ENCODE measurements at places on chromosomes 4 and X.

GRCh38 chr4:140277576-140277975 is 95.9 kb upstream of the SCOC start:
- no peak for DNase-seq

DNA sequence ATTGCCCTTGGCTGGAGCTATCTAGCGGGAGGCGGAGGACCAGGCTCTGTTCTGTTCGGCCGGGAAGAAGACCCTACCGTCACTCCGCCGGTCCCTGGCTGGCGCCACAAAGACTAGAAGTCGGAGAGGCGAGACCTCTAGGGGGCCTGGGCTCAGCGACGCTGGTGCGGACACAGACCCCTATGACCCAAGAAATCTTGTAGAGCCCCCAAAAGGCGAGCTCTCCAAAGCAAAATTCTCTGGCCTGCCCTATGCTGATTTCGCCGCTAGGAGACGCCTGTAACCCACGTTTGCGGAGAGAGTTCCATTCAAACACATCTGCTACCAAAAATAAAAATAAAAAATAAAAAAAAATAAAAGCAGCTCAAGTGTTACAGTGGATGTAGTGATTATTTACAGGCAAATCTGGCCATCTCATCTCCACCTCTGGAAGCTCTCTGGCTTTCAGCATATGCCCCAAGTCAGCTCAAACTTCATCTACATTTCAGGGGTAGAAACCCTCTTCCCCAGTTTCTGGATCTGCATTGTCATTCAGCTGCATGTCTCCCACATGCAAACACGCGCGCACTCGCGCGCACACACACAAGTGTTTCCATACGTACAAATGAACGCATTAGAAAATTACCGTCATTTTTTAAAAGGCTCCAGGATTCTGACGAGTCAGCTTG is 2.4 kb upstream of the PCDH10 start:
- DNase-seq: no peak

DNA sequence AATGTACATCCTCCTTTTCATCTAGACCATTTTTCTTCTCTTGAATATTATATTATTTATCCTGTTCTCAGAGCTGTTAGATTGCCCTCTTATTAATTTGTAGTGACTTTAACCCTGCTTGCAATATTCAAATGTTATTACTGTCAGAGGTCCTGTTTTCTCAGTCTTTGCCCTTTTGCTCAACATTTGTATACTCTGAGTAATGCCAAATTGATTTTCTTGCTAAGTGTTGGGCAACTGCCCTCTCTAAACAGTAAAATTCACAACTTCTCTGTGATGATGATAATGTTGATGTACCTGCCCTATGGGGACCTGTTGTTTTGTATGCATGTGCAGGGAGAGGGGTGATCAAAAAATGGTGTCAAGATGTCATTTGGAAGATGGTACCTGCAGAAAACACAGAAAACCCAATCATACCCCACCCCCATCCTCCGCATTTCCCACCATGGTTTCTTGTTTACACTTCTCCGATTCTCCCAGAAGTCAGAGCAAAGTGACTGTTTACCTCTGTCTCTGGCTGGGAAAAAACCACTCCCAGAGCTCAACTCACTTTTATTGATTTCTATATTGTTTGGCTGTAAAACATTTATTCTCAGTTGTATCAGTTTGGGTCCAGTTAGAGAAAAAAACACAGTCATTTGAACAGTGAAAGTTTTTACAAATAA is 694.0 kb downstream of the IL1RAPL1 start:
- no peak for DNase-seq

DNA sequence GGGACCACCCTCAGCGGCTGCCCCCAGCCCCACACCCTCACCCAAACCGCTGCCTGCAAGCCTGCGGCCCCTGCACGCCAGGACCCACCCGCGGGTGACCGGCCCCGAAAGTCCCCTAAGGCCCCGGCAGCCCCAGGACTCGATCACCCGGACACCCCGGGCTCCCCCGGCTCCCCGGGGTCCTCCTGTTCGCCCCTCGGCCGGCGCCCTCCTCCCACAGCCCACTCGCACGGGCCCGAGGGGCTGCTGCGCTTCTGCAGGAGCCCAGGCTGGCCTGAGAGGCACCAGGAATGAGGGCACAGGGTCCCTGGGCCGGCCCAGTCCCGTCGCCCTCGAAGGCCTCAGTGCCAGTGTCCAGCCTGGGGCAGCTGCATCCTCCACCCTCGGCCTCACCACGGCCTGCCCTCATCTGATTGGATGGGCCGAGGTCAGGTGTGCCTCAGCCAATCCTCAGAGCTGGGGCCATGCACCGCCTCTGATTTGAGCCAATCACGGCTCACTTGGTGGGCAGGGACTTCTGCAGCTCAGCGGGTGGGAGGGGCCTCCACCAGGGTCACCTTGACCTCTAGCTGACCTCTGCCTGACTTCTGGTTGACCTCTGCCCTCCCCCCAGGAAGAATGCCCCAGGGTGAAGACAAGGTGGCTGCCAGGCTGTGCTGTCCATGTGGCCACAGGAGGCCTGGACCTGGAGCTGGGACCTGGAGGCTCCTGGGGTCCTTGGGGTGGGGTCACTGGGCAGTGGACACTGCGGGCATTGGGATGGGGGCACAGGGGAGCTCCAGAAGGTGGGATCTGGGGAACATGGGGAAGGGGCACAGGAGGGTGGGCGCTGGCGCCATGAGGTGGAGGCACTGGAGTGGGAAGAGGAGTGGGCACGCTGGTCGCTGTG is 97.6 kb upstream of the NKX1-1 start:
- DNase-seq: no peak

- DNase-seq: no peak
Observed at GRCh38 chr4:138174981-138175794, 67.0 kb downstream of the SLC7A11 start.

GRCh38 chr4:145679520-145679919 is 426 bp upstream of the C4orf51 start:
- no peak for DNase-seq

DNA sequence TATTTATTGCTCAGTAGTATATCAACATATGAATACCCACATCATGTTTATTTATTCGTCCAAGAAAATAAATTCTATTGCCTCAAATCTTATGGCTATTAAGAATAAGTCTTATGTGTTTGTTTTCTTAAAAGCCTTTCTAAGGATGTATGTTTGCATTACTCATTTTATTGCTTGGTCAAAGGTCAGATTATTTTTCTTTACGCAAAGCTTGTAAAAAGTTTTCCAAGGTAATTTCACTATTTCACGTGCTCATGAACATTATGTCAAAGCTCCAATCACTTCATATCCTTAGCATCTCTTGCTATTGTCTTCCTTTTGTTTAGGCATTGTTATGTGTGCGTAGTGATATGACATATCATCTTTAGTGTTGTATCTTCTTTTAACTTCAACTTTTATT is 258.5 kb upstream of the FSTL5 start:
- DNase-seq: no peak

DNA sequence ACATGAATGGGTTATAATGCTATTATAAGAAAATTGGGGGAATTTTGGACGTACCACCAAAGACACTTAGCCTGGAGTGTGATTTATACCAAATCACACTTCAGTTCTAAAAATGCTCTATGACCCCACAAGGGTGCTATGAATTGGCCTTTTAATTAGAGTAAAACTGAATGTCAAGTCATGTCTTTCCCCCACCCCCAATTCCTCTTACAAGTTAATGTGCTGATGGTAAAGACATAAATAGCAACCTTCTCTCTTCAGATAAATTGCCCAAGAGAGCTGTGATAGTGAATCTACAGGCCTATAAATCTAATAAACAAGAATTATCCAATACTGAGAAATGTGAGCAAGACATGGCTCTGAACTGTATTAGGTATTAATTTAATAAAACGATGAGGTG is 78.8 kb downstream of the RNF150 start:
- no peak for DNase-seq

DNA sequence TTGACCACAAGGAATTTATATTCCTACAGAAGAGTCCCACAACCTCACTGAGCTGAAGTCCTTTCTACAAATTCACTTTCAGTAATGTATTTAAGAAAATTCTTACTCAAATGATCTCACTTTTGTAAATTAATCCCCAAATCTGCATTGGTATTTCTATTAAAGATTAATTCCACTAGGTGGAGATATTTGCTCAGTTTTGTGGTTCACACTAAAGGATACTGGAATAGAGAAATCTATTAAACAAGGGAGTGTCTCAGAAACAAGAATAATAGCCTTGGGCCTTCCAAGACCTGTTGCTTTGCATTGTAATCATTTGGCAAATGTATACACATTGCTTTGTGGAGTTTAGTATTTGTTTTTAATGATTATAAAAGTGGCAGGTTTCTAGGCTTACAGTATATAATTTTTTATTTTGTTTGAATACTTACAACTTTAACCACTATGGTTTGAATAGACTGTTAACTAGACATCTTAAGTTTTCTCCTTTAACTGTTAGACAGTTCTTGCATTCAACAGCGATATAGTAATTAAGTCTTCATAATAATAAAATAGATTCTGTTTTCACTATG is 25.9 kb downstream of the CFAP299 start:
- peak; percentile 7 for DNase-seq

- no peak for DNase-seq
Observed at GRCh38 chr4:157808796-157809383, 363.9 kb downstream of the GASK1B start.

DNA sequence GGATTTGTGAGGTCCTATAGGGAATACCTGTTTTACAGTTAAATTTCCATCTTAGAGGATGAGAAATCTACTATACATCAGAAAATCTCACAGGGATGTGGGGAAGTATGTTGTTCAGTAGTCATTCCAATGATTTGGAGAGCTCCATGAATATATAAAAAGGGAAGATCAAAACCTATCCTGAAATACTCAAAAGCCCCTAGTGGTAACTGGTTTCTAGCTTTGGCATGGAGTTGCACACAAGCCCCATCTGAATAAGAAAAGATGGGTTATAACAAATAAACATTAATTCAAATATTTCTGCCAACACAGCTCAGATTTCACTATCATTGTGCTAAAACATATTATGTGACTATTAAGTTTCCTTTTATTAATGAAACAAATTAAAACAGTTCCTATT is 101.6 kb downstream of the FBXO8 start:
- DNase-seq: no peak

DNA sequence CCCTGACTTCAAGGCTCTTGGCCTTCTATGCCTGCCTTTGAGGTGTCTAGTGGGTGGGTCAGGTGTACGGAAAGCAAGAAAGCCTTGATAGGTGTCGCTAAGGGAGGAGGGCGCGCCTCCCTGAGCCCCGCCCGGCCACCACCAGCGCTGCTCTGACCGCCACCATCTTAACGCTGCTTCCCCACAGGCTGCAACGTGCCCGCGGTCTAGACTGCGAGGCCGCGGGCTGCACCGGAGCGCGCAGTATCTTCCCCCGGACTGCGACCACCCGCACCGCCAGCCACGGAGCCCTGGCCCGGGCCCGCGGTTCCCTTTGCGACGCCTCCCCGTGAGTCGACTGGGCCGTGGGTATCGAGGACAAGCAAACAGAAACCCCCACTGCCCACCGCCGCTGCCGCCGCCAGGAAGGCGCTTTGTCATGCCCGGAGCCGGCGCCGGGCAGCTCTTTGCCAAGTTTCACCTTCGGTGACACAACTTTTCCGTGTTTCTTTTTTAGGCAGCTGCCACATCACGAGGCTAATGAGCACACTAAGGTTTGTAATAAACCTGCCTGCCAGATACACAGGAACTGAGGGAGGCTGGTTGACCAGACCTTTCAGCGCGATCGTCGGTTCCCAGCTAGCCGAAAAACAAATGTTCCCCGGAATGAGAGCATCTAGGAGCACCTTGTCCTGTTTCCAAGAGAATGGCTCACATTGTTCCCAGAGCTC is 335.8 kb upstream of the F9 start:
- DNase-seq: no peak

GRCh38 chrX:97096385-97096784 is 212.7 kb downstream of the RPA4 start:
- no peak for DNase-seq

- DNase-seq: peak; percentile 15
Observed at GRCh38 chr4:184100297-184100885, 117.3 kb downstream of the ENPP6 start.

DNA sequence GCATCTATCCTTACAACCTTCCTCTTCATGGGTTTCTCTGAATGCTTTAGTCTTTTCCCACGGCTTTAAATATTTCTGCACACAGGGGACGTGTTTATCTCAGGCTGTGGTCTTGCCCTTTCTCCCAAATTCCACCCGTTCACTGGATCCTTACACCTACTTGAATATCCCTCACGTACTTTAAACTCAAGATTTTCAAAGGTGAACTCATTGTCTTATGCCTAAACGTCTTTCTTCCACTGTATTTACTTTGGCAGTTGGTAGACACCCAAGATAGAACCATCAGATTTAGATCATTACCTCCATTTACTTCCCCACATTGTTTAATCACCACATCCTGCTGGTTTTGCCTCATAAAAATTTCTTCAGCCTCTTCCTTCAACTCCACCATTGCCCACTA is 269.2 kb downstream of the CBLL2 start:
- DNase-seq: no peak

- DNase-seq: no peak
Observed at GRCh38 chr4:23999714-24000469, 110.0 kb upstream of the PPARGC1A start.

DNA sequence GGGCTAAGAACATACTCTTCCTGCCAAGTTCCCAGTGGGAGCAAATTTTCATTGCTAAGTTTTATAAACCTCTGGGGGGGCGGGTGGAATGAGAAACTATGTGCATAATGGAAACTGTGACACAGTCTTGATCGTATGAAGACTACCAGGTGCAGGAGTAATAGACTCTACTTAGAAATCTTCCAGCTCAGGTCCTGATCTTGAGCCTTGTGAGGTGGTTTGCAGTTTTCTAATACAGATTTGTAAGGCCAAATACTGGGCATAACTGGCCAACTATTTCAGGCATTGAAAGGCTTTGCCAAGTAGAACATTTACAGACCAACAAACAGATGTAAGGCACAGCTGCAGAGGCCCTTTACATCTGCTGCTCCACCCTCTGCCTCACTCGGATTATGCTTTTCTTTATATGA is 89.7 kb upstream of the CBR4 start:
- DNase-seq: no peak

DNA sequence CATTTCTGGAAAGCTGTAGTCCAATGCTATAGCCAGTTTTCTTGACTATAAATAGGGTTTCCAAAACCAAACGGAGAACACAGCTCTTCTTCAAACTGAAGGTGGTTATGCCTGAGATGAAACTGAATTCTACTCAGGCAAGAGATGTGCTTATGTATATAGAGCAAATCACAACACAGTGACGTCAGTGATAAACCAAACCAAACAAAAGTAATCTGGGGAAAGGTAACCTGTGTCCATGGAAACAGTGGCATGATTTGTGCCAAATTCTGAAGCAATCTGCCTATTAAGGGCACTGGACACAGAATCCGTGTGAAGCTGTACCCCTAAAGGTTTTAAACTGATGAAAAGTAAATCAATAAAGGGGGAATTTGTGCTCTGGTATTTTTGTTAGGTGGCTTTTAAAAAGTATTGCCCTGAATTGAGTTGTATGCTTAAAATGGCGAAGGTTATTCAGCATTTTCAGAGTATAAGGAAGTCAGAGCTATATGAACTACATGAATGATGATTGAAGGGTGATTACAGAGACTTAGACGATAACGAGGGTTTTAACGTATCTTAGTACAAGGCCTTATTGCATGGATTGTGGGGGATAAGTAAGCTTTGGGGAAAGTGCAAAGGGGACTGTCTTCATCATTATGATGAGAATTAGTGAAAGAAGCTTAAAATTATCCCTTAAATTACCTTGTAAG is 38.6 kb downstream of the NPY5R start:
- no peak for DNase-seq

- DNase-seq: no peak
Observed at GRCh38 chrX:97290199-97290598, 406.5 kb downstream of the RPA4 start.

Data from foreskin melanocyte (primary cell).